ENCODE measurements at places on chromosomes 6 and 20.

- peak; percentile 31 for DNase-seq
Measured at GRCh38 chr20:44594730-44595129, 12.4 kb downstream of the PKIG start.

DNA sequence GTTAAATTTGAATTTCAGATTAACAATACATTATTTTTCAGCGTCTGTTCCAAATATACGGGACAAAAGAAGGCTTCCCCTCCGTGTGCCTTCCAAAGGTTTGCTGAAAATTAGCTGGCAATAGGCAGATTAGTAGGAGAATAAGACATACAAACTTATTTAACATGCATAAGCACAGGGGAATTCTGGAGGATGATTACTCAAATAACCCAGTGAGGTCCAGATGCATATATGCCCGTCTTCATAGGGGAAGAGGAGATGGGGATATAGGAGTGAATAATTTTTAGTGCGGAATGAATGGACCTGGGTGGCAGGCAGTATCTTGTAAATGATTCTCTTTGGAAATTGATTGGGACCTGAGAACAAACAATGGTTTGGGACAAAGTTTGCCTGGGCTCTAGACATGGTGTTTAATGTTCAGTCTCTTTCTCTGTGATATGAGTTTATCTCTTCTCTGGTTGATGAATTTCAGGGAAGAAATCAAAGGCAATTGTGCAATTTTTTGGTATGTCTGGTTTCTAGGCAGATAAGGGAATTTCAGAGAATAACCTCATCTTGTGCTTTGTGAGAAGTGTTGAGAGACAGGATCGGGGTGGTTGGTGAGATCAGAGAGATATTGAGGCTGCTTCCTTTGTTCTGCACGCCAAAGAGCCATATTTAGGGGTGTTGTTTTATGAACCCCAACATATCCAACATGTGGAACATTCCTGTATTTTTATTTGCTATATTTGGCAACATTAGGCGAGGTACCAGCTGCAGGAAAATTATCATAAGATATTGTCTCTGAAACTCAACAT lies 63.7 kb downstream of the MKKS start:
- no peak for DNase-seq

DNA sequence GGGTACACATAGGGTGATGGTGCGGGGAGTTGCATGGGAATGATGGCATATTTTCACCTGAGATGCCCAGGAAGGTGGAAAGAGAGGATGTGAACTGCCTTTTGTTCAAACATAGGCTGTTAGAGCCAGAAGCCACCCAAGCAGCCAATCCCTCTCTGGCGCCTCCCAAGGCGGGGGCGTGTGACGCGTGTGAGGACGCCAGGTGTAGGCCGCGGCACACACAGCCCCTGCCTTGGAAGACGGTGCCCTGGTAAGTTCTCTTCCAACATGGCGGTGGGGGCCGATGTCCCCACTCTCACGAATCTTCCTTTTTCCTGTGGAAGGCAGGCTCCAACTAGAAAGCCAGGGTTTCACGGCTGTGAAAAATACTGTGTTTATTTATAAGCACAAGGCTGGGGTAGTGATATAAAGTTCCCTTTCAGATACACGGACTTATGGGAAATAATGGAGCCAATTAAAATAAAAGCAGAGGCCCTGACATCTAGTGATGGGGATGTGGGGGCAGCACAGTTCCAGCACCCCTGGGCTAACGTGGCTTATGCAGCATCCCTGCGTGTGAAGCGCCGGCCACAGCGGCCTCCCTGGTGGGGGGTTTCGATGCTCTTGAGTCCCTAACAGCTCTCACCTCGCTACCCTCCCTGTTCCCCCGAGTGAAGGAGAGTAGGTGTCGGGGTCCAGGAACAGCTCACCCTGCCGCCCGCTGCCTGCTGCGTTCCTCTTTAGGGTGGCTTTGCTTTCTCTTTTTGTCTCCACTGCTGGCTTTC lies 28.3 kb downstream of the CDH4 start:
- DNase-seq = no peak

DNA sequence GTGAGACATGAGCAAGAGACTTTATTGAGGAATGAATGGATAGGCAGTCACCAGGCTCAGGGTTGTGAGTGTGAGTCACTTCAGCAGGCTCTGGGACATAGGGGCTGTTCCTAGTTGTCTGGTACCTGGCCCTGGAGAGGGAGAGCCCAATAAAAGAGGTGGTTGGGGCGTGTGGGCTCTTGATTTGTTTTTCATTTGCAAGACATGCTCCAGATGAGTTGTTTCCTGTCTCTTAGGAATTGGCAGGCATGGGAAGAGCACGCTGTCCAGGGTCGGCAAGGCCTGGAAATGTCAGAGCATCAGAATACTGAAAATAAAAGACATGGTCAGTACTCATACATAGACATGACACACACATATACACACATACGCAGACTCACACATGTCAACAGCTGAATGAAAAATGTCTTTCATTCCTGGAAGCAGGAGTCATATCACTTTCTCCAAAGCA lies 166.3 kb upstream of the SULF2 start:
- no peak for DNase-seq

GRCh38 chr20:60113024-60113724 lies 155.0 kb downstream of the CDH26 start:
- no peak for DNase-seq

DNA sequence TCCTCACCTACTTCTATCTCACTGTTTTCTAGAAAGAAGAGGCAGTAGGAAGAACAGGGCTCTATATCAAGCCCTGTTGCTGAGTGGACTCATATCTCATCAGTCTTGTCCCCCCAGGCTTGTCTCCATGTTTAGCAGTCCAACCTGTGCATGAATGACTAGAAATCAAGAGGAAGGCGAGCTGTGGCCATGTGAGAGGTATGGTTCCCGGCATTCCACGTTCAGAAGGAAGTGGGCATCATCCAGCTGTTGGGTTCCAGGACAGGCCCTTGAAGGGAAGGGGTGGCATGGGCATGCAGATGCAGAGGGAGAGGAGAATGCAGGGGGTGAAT lies 176.6 kb downstream of the MRPL14 start:
- no peak for DNase-seq
